ENCODE measurements at places on chromosomes 6 and 20.

- no peak for DNase-seq
Measured at GRCh38 chr20:49306903-49307620, 29.2 kb upstream of the ZNFX1 start.

DNA sequence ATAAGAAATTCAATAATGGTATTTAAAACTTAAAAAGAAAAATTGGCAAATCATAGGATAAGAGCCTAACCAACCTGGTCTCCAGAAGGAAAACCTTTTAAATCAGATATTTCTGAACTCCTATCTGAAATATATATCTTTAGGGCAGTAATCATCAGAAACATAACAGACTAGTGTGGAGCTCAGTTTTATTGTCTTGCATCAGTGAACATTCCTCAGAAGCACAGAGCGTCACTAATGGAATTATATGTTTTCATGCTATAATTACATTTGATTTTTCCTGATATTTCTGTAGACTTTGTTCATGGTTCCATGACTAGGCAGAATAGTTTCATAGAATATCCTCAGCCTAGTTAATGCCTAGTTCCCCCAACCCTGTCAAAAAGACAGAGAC lies 262.2 kb downstream of the EYA4 start:
- DNase-seq = no peak

GRCh38 chr20:15099130-15099529 lies 761.7 kb upstream of the FLRT3 start:
- DNase-seq = no peak

- DNase-seq = no peak
Measured at GRCh38 chr6:167758309-167759023, 68.2 kb upstream of the AFDN start.

DNA sequence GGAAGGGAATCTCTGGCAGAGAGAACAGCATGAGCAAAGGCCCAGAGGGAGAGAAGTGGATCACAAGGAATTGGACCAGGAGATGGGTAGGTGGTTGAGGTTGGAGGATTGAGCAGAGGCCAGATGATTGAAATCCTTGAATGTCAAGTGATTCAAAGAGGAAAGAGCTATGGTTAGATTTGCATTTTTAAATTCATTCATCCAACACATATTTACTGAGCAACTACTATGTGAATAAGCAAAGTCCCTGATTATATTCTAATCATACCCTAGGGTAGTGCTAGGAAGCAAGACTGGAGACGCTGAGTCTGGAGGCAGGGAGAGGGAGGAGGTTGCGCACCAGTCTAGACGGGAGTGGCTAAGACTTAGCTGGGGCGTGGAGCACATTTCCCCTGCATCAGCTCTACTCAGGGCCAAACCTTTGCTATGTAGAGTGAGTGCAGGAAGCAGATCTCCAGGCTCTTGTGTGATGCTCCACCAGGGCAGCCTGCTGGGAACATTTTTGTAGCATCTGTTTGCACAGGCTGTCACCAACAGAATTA lies 40.2 kb downstream of the EYA2 start:
- DNase-seq = no peak

DNA sequence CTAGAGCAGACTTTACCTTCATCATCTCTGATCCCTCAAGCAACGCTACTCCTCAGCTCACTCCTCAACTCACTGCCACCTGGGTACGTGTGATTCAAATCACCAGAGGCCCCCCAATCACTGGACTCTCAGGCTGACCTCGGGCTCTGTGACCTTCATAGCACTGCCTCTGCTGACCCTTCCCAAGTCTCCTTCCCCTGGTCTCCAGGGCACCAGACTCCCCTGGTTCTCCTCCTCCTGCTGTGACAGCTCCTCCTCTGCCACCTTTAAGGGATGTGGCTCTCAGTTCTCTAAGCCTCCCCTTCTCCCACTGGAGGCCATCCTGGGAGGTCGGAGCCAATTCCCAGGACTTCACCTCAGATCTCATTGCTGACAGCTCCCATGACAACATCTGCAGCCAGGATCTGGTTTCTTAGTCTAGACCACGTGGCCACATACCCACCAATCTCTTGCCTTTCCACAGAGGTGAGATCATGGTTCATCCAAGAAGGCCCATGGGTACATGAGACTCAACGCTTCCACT lies 90.4 kb downstream of the NFATC2 start:
- no peak for DNase-seq

DNA sequence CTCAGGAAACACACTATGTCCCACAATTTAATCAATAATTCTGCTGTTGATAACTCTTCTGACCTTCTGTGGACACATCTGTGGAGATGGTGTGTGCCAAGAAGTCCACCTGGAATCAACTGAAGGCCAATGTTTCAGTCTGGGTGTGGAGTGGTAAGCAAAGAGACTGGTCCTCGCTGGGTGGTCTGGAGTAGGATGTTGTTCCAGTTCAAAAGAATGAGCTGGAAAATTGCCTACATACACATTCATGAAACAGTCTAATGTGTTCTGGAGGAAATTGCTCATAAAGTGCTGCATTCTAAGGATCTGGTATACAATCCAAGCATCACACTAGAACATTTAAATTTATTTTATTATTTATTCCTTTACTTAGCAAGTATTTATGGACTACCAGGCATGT lies 33.9 kb upstream of the TBX18 start:
- DNase-seq = no peak

GRCh38 chr20:34708621-34709043 lies 4.5 kb downstream of the TP53INP2 start:
- no peak for DNase-seq

GRCh38 chr20:8849990-8850389 lies 218.9 kb upstream of the PLCB4 start:
- DNase-seq = no peak

DNA sequence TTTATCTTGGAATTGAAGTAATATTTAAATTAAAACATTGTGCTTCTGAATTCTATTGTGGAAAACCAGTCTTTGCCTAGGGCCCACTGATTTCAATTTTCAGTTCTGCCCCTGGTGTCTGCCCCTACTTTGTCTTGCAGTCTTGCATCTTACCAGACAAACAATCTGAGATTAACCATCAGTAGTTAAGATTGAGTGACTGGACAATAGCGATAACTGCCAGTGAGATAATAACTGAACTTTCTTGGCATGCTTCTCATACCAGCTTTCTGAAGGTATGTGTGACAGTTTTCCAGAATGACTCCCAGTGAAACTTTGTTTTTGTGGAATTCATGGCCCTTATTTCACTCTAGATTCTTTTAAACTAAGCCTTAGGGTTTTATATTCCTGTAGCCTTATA lies 53.5 kb downstream of the KCNQ5 start:
- no peak for DNase-seq

GRCh38 chr6:125747589-125748405 lies 1.6 kb upstream of the HEY2 start:
- DNase-seq = no peak

GRCh38 chr6:133969921-133970295 lies 16.9 kb downstream of the TBPL1 start:
- DNase-seq = no peak

GRCh38 chr6:46452312-46452917 lies 38.8 kb downstream of the RCAN2 start:
- DNase-seq = no peak

DNA sequence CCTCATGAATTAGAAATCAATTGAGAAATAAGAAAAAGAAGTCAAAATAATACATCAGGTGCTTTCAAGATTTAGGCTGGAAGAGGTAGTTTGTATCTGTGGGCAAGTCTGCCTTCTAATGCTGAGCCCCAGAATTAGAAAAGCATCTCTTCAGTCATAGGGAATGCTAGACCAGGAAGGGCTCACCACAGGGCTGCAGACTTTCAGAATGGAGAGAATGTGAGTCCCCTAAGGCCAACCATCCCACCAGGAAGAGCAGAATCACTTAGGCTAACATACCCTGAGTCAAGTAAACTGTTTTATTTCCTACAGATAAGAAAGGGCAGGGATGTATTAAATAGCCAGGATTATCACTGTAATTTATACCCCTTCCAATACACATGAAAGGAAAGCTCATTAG lies 510.2 kb downstream of the RNF144B start:
- no peak for DNase-seq

DNA sequence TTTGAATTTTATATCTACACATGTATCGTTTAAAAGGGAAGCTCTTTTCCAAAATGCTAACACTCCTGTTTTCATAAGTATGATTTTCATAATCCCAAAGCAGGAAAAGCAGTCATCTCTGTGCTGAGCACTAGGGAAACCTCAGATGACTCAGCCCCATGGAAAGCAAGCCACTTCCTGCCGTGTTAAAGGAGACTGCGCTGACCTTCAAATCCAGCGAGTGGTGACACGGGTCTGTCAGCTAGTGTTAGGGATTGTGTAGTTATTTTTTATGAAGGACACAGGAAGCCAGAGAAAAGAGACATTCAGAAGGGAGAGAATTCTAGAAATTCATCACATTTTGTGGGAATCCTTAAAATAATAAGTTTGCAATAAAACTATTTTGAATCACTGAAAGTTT lies 57.0 kb upstream of the CD93 start:
- DNase-seq = no peak

DNA sequence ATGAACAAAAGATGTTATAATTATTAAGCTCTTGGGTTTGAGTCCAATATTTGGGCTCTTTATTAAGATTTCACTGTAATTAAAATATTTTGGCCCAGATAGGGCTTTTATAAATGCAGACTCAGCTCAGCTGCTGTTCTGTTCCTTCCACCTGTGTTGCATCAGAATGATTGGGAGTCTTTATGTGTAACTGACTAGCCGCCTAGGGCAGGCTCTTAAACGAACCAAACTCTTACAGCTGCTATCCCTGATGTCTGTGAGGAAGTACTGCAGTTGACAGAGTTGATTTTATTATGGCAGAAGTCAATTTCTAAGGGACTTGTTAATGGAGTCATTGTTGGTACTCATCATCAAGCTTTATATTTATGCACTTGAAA lies 144.7 kb downstream of the MYO6 start:
- no peak for DNase-seq

DNA sequence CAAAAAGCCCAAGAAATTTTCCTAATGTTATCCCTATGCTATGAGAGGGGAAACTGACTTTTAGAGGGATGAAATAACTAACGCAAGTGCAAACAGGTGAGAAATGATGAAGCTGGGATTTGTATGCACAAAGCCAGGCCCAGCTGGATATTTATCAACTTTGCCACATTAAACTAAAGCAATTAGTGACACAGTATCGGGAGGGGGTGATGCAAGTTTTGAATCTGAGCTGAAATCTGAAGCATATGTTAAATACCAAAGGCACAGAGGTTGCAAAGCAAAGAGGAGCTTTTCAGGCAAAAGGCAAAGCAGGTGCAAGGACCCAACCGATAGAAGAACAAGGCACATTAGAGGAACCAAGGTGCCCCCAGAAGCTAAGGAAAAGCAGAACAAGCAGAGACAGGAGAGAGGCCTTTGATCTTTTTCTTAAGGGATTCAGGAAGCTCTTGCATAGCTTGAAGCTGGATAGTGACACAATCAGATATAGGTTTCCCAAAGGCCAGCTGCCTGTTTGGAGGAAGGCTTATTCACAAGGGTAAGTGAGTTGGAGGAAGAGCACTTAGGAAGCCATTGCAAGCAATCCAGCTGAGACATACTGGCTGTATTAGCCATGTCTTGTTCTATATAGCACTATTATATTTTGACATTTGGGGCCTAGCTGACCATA lies 207.5 kb downstream of the HIVEP2 start:
- no peak for DNase-seq

- DNase-seq = no peak
Measured at GRCh38 chr20:53652090-53652858, 58.6 kb upstream of the ZNF217 start.

DNA sequence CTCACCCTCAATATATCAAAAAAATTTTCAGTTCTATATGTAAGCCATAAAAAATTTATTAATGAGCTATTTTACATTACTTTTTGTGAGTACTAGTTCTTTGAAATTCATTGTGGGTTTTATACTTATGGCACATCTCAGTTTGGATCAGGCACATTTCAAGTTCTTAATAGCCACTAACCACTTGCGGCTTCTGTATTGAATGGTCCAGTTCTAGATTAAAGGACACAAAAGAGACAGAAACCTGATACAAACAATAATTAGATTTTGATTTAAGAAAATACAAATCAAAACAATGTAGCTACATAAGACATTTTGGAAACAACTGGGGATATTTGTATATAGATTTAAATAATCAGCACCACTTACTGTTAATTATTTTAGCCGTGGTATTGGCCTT lies 86.6 kb upstream of the RNF24 start:
- no peak for DNase-seq

DNA sequence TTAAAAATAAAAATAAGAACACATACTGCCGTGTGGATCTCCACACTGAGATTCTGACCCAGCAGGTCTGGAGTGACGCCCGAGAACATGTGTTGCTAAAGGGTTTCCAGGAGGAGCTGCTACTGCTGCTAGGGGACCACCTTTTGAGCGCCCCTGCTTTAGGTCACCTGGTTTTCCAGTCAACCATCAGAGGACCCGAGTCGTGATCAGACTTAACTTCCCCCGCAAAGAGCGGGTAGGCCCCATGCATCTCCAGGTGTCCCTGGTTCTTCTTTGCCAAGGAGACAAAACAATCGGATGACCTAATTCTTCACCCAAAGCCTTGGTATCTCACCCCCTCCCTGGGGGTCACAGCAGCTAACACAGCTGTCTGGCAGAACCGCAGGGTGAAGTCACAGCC lies 51.1 kb upstream of the STX16 start:
- no peak for DNase-seq

- no peak for DNase-seq
Measured at GRCh38 chr6:160194808-160195207, 63.8 kb downstream of the SLC22A2 start.

GRCh38 chr6:84151669-84152068 lies 75.8 kb downstream of the CEP162 start:
- DNase-seq = no peak

- DNase-seq = no peak
Measured at GRCh38 chr6:163513570-163514166, 99.2 kb downstream of the QKI start.

DNA sequence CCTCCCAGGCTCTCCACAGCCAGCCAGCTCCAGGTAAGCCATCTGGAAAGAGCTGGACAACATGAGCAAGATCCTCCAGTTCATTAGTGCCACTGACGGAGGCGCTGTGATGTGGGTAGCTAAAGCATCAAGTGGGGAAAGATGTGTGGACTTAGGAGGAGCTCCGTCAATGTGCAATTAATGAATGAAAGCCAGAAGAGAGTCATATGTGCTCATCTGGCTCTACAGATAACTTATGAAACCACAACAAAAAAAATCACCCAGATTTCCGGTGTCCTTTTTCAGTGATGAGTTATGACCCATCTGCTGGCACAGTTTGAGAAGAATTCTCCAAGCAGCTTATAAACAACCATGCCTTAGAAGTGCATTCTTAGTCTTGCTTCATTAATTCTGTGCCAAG lies 311.7 kb upstream of the PLCB4 start:
- no peak for DNase-seq

DNA sequence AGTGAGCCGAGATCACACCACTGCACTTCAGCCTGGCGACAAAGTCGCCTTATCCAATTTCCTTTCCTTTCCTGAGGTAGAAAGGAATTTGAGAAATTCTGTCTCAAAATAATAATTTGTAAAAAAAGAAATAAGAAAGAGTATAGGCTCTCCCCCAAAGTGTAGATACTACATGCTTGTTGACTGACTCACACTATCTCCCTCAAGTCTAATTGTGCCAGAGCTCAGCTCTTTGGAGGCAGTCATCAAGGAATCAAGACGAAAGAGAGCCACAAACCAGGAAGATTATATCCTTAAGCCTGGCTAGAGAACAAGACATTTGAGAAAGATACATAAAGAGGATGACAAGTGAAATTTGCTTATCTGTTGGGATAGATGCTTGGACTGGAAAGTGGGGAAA lies 3.7 kb upstream of the FKBPL start:
- DNase-seq = no peak
